ENCODE measurements at places on chromosomes 4 and X.

DNA sequence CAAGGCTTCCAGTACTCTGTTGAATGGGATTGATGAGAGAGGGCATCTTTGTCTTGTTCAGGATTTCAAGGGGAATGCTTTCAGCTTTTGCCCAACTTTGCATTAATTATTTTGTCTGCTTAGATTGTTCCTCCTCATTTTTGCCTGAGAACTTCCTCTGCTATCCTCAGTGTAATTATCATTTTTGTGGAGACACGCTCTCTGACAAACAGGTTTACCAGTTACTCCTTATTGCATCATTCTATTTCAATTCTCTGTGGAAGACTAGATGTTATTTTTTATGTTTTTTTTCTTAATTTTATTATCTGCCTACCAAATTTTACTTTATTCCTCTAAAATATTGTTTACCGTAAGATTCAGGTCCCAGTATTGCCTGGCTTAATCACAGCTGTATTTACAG, 349.2 kb downstream of the ADGRL3 start:
- DNase-seq, result no peak

GRCh38 chr4:7524064-7524682, 89.4 kb upstream of the PSAPL1 start:
- DNase-seq, result no peak

DNA sequence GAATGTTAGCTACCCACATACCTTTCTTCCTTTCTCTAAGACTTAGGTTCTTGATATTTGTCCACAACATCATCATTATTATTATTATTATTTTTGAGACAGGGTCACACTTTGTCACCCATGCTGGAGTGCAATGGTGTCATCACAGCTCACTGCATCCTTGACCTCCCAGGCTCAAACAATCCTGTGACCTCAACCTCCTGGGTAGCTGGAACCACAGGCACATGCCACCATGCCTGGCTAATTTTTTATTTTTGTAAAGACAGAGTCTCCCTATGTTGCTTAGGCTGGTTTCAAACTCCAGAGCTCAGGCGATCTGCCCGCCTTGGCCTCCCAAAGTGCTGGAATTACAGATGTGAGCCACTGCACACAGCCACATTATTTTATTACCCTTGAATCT, 119.0 kb downstream of the CBR4 start:
- DNase-seq, result no peak

DNA sequence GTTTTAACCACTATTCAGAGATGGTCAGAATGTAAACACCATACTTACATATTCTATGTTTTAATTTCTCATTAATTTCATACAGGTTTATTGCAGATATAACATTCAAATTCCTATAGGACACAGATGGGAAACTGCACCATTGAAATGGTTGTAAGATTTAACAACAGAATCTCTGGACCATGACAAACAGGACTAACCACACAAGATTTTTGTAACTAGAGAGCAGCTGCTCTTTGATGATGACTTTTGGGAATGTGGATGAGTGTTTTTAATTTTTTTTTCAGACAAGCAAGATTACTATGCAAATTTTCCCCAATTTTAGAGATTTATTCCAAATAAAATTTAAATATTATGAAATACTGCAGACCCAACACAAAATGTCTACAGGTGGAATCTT, 610.2 kb downstream of the PCDH18 start:
- no peak for DNase-seq

GRCh38 chrX:11557120-11557519, 108.6 kb downstream of the ARHGAP6 start:
- DNase-seq, result no peak

GRCh38 chr4:4750187-4750586, 109.3 kb upstream of the MSX1 start:
- no peak for DNase-seq

DNA sequence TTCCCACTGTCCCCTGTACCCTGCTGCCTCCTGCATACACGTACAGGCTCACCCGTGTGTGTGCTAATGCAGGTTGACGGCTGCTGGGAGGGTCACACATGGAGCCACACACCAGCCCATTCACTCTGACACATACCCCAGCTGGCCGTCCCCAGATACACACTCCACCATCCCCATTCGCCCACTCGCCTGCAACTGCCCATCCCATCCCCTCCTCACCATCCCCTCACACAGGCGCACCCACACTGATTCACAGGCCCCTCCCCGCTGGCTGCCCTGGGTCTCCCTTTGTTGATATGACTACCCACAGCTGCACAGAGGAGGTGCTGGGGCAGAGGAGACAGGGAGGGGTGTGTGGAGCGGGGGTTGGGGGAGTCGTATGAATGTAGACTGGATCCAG, 25.7 kb downstream of the PJA1 start:
- DNase-seq, result no peak

DNA sequence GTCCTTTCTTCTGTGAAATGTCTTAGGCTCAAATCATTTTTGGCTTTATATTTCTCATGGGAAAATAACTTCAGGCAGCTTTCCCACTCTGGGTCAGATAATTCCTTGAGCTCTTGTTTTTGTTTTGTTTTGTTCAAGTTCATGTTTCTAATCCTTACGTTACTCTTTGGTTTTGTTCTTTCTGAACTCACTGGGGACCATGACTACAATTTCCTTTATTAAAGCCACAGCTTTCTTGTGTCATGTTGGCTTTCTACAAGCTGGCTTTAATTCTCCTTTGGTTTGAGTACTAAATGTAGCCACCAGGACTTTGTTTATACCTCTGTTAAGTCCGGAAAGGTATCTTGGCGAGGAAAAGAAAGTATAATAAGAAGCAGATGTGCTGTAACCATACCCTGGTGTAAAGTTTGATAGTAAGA, 30.8 kb upstream of the ANXA3 start:
- no peak for DNase-seq

GRCh38 chrX:134480061-134480460, 20.1 kb downstream of the HPRT1 start:
- DNase-seq, result no peak

Data from NCI-H510A (cell line).